ENCODE measurements at places on chromosomes 13 and 19.

DNA sequence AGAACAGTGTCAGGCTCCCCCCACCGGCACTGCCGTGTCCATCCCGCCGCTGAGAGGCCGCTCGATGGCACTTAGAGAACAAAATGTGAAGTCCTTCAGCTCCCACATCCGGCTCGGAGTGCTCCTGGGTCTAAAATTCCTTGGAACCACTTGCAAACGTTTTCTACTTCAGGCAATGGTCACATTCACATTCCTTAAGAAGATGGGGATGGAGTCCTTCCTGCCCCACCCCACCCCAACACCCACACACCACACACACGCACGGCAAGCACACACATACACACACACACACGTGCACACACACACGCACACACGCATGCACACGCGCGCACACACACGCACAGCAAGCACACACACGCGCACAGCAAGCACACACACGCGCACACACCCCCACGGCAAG is 83.4 kb downstream of the SOX1 start:
- DNase-seq = no peak

- no peak for DNase-seq
These were observed 197.2 kb downstream of the RAP2A start for GRCh38 chr13:97631158-97631557.

DNA sequence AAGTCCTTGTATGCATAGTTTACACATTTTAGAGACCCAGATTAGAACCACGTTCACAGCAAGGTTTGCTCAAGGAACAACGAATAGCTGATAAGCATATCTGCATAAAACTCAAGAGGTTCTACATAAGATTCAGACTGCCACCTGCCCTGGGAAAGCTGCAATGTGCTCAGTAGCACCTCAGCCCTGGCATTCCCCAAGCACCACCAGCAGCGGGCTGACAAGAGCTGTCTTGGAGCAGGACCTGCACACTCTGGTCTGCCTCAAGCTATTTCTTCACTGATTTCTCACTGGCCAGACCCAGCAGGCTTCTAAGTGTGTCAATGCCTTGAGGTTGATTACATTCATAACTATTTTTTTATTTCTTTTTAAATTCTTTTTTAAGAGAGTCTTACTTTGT is 65.8 kb upstream of the UQCRFS1 start:
- no peak for DNase-seq

DNA sequence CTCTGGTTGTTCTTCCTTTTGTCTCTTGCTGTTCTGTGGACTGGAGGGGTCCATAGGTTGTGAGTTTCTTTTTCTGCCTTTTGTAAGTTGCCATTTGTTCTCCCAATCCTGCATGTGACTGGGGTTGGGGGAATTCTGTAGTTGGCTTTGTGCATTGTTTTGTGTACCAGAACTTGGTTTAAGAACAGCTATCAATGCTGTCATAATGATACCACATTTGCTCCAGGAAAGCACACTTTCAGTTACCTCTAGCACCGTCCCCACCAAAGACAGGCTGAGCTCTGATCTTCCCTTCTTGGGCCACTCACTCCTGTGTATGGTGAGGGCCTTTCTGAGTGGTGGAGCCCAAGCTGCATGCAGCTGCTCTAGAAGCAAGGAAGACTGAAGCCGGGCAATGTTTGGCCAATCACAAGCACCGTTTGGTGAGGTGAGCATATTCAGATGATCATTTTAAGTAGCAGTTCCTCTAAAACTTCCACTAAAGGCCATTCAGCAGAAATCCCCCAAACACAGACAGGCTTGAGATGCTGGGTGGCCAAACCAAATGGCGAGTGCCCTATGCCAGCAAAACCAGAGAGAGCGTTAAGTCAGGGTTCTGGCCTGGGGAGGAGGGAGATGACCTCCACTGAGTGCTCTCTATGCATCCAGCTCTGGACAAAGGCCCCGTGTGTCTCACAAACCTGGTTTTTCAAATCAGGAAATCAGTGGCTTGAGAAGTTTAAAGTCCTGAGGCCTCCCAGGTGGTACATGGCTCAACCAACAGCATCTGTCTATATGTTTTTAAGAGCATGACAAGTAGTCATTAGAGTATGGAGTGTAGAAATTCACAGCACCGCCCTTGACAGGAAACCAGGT is 120.7 kb upstream of the SPATA13 start:
- DNase-seq = no peak

DNA sequence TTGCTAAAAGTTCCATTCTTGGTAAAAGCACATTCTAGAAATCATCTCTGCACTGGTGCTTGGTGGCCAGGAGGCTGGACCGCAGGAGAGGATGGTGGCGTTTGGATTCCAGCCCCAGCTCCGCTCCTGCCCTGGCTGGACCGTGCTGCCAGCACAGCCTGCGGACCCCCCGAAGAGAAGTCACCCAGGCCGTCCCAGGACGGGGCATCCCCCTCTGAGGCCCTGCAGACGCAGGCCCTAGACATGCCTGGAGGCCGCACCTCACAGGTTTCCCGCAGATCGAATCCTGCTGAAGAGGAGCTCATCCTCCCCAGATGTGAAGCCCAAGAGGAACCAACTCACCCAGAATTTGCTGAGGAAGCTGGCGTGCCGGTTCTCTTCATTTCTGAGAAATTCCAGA is 159.0 kb downstream of the TEX29 start:
- no peak for DNase-seq

GRCh38 chr13:69591437-69591836 is 516.2 kb upstream of the ATXN8OS start:
- DNase-seq = no peak

All from dorsolateral prefrontal cortex (tissue), 122 donors.